ENCODE measurements at places on chromosomes 16 and 17. TPM values are rescaled to one million over a fixed set of nuclear protein-coding genes. Genes with fewer than 3 reads are reported as not detected.

DNA sequence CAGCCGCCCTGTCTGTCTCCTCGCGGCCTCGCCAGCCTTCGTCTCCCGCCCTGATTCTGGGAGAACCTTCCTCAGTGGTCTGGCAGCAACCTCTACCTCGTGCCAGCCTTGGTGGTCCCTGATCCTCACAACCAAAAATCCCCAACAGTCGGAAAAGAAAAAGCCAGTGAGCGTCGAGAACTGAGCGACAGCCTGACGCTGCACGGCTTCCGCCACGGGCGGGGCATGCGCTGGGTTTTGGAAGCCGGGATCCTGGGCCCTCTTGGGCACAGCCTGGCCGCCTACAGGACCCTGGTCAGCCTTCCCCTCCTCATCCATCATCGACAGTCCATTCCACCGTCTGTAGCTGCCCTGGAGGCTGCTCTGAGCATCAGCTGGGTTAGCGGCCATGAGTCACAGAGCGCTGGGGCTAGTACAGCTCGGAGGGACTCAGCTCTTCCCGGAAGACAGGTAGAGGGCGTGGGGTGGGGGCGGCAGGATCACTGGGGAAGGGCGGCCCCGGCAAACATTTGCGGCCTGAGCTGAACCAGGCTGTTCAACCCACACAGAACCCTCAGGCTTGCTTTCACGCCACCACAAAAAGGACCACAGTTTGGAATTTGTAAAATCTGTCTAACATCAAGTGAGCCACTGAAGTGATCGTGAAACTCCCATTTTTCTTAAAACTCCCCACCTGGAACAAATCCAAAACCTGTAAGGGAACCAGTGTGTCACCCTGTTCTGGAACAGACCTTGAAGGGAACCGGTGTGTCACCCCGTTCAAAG is 55.4 kb upstream of the DOC2B start:
- H3K27me3 ChIP-seq: no peaks in the 10 kb centered on the region
- no peak for DNase-seq
- no peaks in the 10 kb centered on the region for H3K36me3 ChIP-seq
- no peak overlapping the region for H3K27ac ChIP-seq
- H3K4me1 ChIP-seq: peaks cover 9% of the 10 kb centered on the region
- H3K4me3 ChIP-seq: no peak overlapping the region

DNA sequence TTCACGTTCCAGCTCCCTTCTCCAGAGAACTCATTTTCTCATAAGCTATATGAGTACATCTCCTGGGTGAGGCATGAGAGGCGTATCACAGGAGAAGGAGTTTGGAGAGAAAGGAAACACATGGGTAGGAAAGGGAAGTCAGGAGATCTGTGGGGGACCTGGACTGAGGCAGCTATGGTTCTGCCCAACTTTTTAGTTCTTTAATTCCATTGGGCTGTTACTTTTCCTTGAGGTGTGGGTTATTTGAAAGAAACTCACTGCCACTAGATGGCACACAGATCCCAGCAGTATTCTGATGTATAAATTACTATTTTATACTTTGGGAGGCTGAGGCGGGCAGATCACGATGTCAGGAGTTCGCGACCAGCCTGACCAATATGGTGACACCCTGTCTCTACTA is 63.6 kb downstream of the NUP93 start:
- H3K4me1 ChIP-seq: peaks cover 18% of the 10 kb centered on the region
- H3K36me3 ChIP-seq: no peaks in the 10 kb centered on the region
- peak overlapping the region; percentile 80 for H3K27ac ChIP-seq

- DNase-seq: no peak
- no peaks in the 10 kb centered on the region for H3K27me3 ChIP-seq
- H3K4me3 ChIP-seq: no peak overlapping the region
- no peaks in the 10 kb centered on the region for H3K36me3 ChIP-seq
- no peak overlapping the region for H3K27ac ChIP-seq
Measured at GRCh38 chr17:76370261-76370993, 14.0 kb upstream of the SPHK1 start.

DNA sequence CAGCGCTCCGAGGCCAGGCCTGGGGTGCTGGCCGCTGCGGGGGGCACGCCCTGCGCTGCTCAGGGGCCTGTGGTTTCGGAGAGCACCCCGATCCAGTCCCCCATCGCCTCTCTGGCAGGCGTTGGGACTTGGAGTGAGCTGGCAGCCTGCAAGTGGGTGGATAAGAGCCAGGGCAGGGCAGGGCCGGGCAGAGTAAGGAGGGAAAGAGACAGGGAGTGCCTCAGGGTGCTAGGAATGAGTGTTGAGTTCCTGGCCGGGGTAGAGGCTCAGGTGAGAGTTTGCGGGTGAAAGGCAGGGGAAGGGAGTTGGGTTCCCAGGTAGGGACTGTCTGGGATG is 1.3 kb downstream of the CDH13 start:
- no peak overlapping the region for H3K27ac ChIP-seq
- peak overlapping the region; percentile 56 for H3K4me3 ChIP-seq
- DNase-seq: no peak
- no peaks in the 10 kb centered on the region for H3K36me3 ChIP-seq
- peaks cover 20% of the 10 kb centered on the region for H3K4me1 ChIP-seq

DNA sequence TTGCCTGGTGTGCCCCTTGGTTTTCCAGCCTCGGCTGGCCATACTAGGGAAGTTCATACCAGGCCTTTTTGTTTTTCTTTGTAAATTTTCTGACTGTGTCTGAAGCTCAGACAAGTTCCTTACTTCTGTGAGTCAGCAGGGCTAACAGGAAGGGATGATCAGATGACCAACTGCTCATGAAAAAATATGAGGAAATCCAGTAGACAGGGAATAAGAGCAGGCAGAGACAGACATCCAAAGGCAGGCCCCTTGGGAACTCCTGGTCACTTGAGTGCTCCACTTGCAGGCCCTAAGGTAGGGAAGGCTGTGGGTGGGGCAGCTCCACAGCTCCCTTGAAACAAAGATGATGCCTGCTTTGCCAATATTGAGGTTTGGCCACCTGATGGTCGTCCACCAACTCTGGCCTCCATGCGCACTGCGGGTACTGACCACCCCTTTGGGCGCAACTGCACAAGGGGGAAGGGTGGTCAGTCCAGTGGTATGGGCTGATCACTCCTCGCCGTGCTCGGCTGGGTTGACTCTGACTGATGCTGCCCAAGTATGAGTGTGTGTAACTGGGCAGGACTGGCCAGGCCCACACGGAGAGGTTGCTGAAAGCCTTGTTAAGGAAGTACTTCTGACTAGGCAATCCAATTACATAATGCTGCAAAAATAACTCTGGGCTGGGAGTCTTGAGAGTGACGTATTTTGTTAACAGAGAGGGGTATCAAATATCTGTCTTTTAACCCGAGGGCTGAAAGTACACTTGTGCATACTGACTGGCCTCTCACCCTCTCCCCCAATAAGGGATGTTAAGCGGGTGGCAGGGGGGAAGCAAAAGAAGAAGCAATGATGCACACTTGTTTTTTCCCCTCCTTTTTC is 20.8 kb upstream of the ZFHX3 start:
- H3K27me3 ChIP-seq: peaks cover 97% of the 10 kb centered on the region
- no peaks in the 10 kb centered on the region for H3K36me3 ChIP-seq
- no peak overlapping the region for H3K27ac ChIP-seq
- no peak overlapping the region for H3K4me3 ChIP-seq

TLCD1 gene
- total RNA-seq: 13.4 TPM

Data from neural progenitor cell (in vitro differentiated cells).